Left ventricle myocardium inferior (tissue), 1 donor: ENCODE measurements at places on chromosomes 2 and 18. TPM values are rescaled to one million over a fixed set of nuclear protein-coding genes. Genes with fewer than 3 reads are reported as not detected.

GRCh38 chr2:160213511-160213910, 13.4 kb upstream of the ITGB6 start:
- no peak for DNase-seq

DNA sequence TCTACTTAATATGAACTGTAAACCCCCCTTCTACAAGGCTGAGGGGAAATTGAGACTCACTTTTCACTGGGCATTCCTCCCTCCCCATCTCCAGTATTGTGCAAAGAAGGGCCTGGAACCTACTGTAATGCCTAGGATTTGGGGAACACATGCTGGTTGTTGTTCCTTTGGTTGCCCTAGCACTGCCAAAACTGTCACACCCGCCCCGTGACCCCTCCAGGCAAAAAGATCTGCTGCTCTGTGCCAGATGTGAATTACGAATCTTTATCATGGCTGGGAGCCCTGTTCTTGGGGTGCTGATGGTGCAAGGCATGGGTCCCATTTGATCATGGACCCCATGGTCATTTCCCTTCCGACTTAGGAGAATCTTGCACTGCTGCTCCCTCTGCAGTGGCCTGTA, 95.4 kb downstream of the CABLES1 start:
- DNase-seq = no peak

The C1GALT1C1L gene
- total RNA-seq = 1.2 TPM

The ALMS1 gene
- 7.7 TPM for total RNA-seq

DNA sequence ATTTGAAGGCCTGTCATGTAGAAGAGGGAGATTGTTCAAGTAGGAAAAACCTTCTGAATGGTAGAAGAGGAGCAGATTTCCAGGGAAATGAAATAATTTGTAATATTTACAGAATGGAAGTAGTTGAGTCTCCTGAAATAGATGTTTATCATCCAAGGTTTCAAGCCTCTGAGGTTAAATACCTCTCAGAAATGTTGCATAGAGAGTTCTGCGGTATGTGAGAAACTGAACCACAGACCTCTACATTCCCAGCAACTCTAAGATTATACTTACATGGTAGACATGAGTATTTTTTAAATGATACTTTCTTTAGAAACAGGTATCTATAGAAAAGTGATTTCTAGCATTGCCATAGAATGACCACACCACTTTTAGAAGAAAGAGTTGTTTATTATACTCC, 379.8 kb upstream of the FANCL start:
- no peak for DNase-seq

GRCh38 chr2:8709611-8710010, 27.8 kb downstream of the ID2 start:
- no peak for DNase-seq

- DNase-seq = no peak
Measured at GRCh38 chr18:34718610-34719009, 8.5 kb downstream of the DTNA start.

The BOLA3 gene
- total RNA-seq = 81.2 TPM

The SERPINB12 gene
- total RNA-seq = not detected

The SCG2 gene
- 0.19 TPM for total RNA-seq

DNA sequence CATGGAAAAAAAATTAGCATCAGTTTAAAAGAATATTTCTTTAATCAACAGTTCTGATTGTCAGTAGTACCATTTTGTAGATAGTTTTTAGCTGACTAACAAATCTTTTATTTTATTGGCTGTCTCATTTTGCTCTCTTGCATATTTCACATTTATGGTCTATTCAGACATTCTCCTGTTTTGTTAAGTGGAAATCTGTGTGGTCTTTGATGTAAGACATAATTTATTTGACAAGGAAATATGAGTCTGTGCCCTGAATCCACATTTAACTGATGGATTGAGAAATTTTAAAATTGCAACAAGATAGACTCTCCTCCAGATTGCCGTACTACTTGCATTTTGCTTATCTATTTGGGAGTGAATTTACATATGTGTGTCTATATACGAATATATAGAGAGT, 96.3 kb upstream of the ATP5MC3 start:
- DNase-seq = no peak

DNA sequence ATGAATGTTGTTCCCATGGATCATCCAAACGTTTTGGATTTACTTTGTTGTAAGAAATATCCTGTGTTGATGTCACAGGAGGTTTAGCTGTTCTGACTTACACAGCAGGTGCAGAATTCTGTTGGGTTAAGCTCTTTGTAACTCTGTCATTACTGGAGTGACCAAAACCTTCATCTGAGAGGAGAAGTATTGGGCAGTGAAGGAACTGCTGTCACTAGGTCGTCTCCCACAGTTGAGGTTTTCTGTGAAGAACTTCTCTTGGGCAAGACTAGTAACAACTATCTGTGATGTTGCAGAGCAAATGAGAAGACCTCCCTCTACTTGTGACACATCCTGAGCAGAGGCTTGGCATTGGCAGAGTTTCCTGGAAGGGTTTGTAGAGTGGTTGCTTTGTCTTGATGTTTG, 2.9 kb downstream of the SPTBN1 start:
- no peak for DNase-seq

- no peak for DNase-seq
Measured at GRCh38 chr2:26840937-26841610, 6.9 kb upstream of the DPYSL5 start.

- DNase-seq = no peak
Measured at GRCh38 chr2:187312718-187313282, 135.3 kb downstream of the CALCRL start.

The KHK gene
- 2.9 TPM for total RNA-seq

- DNase-seq = no peak
Measured at GRCh38 chr2:2788076-2788475, 457.0 kb upstream of the MYT1L start.

The LYG2 gene
- not detected for total RNA-seq
